Fibroblast of skin of back (primary cell): ENCODE measurements at places on chromosomes 5 and 9.

DNA sequence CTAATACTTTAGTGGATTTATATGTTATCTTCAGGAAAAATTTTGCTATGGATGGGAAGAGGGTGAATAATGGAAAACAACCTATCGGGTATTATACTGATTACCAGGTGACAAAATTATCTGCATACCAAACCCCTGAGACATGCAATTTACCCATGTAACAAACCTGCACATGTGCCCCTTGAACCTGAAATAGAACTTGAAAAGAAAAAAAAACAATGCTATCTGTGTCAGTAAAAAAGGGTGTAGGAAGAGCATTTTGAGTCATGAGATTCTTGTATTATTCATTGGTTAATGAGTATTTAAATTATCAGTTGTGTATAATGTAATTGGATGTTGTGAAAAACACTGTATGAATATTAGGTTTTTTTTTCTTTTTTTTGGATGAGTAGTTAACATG, 75.4 kb downstream of the PRR16 start:
- no peak for DNase-seq

DNA sequence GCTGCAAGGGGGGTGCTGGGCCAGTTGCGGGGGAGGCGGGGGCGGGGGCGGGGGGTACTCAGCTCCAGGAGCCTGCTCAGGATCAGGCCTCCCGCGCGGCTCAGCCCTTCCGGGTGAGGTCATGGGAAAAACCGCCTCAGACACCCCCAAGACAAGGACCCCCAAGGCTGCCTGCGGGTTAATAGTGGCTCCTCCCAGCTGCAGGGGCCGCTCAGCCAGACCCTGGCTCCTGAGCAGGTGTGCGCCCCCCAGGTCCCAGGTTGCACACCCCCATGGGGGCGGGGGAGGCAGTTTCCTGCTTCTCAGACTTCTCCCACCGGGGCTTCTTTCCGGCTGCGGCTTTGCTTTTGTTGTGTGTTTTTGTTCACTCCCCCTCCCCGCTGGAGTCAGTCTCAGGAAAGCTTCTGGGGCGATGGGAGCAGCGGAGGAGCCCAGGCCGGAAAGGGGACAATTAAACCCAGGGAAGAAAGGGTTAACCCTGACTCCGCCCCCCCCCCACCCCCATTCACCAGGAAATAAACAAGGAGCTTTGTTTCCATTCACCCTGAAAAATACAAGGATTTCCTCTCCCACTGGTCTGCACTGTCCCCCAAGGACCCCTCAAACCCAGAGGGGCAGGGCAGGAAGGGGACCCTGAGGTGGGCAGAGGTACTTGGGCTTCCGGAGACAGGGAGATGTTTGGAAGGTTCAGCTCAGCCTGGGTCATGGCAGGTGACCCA, 42.3 kb upstream of the NOTCH1 start:
- DNase-seq, result no peak

- DNase-seq, result no peak
Observed at GRCh38 chr9:546797-547223, 294.7 kb upstream of the DMRT1 start.

- DNase-seq, result no peak
Observed at GRCh38 chr9:16196206-16196605, 643.4 kb downstream of the CCDC171 start.
